ENCODE measurements at places on chromosomes 1 and 21.
A peak's percentile ranks its signal among the peaks of the same experiment; 100 is the strongest.

DNA sequence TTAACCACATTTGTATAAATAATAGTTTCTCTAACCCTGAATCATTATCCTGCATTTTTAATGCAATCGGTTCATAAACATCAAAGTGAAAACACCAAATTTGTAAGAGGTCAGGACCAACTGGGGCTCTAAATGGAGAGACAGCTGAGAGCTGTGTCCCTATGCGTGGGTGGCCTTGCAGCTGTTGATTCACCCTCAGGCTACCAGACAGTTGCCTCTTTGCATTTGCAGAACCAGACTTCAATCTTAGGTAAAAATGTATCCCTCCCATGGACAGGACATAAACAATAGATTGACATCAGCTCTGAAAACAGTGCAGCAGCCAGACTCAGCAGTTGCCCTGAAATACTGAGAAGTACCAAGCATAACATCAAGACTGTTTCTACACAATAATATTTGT is 8.8 kb upstream of the TGFB2 start:
- no peak for DNase-seq

DNA sequence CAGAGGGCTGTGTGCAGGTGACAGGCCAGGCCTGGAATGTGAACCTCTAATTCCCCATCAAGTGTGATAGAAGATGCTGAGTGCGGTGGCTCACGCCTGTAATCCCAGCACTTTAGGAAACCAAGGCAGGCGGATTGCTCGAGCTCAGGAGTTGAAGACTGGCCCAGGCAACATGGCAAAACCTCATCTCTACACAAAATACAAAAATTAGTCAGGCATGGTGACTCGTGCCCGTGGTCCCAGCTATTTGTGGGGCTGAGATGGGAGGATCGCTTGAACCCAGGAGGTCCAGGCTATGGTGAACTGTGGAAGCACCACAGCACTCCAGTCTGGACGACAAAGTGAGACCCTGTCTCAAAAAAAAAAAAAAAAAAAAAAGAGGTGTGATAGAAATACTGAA is 40.1 kb upstream of the PUM1 start:
- no peak for DNase-seq

DNA sequence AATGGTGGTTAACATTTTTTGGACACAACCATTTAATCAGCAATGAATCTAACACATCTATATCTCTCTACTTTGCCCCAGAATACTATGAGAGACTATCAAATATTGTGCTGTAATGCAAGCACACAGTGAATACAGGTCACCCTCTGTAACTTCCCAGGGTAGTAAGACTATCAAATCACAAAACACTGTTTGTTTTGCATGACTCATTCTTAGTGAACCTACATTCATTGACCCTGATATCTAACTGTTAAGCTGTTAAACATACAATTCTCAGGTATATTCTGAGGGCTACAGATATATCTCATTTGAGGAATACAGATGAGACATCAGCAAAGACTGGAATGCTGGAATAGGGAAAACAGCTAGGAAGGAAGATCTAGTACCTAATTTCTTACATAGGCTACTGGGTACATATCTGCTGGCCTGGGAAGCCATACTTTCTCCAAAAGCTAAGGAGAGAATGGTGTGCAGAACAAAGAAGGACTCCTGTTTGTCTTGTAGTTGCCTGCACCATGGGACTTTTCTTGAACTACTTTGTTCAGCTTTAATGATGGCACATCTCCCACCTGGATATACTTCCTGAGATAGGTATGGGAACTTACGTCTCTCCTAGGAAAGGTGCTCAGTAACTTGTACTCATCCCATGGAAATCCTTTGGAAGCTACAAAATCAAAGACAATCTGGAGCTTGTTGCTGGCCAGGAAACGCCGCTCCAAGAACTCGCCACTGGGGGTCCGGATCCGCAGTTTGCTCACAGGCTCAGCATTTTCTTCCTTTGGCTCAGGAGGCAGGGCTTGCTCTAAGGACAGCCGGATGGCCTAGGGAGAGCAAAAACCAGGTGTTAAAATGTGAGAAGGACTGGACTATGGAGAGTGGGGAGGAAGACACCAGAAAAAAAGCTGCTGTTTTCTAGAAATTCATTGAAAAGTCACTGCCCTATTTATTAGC is 51.9 kb upstream of the DMRTA2 start:
- no peak for DNase-seq

- DNase-seq = no peak
Observed at GRCh38 chr1:59597420-59598119, 217.2 kb upstream of the HOOK1 start.

DNA sequence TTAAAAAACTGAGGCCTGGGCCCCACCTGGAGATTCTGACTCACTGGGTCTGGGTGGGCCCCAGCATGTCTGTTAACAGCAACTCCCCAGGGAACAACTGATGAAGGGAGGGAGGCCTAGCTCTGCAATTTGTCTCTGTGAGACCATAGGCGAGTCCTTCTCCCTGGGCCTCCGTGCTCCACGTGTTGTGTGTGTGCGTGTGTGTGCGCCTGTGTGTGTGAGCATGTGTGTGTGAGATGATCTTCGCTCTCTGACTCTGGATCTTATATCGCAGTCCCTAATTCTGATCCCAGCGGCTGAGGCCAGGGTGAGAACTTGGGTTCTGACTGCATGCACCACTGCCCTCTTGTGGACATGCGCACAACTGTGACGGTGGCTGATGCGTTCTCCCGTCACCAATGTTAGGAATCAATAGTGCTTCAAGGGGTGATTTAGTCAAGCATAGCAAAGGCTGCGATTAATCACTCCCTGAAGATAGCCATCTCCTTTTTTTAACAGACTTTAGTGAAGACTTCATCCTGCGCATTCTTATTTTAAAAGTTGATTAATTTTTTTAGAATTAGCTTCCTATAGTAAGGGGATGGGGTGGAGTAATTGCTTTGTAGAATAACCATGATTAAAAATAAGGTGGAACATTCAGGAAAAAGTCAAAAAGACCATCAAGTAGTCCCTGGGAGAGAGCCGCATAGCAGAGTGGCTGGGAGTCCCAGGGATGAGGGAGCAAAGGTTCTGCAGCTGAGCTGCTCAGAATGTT is 62.4 kb upstream of the USP24 start:
- peak; percentile 87 for DNase-seq

- no peak for DNase-seq
Observed at GRCh38 chr1:205616563-205617293, 15.1 kb downstream of the ELK4 start.

GRCh38 chr1:100671601-100672000 is 47.9 kb upstream of the VCAM1 start:
- DNase-seq = peak; percentile 59

DNA sequence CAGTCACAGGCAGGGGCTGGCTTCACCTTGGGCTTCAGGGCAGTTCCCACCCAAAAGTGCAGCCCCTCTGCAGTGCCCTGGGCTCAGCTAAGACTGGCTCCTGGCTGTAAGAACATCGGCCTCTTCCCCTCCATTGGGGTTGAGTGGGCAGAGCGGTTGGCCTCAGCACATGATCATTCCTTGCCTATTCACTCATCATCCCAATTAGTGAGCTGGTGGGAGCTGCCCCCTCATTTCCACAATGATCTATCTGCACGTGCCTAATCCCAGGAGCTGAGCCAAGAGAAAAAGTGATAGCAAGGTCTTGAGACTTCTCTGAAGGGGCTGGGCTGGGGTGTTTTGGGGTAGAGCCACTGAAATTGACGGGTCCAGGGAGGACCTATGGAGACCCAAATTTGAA is 133.6 kb downstream of the SYF2 start:
- DNase-seq = no peak

- DNase-seq = no peak
Observed at GRCh38 chr1:222104694-222105392, 363.0 kb upstream of the DUSP10 start.

DNA sequence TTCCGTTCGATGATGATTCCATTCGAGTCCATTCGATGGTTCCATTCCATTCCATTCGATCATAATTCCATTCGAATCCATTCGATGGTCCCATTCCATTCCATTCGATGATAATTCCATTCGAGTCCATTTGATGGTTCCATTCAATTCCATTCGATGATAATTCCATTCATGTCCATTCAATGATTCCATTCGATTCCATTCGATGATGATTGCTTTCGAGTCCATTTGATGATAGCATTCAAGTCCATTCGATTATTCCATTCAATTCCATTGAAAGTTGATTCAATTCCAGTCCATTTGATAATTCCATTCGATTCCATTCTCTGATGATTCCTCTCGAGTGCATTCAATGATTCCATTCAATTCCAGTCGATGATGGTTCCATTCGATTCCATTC is 3895.3 kb downstream of the SRGAP2C start:
- no peak for DNase-seq

GRCh38 chr1:8455700-8456307 is 137.9 kb downstream of the SLC45A1 start:
- peak; percentile 18 for DNase-seq

DNA sequence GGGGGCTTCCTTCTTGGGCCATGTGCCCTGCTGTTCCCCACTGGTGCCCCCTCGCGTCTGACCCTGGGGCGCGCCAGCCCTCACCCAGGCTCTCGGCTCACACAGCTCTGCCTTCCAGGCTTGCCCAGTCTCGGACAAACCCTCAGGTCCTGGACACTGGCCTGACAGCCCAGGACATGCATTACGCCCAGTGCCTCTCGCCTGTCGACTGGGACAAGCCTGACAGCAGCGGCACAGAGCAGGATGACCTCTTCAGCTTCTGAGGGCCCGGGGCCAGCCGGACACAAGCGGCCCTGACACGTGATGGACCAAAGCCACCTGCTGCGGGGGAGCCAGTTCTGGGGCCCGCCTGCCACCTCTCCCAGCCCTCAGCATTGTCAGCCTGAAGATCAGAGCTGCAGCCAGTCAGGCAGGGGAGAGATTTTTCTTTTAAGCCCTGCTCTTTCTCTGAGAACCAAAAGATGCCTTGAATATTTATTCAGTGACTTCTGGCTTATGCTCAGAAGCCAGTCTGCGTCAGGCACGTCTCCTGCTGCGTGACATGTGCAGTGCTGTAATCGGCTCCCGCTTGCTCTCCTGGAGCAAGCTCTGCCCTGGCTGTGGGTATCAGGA is 23.4 kb downstream of the LDLRAP1 start:
- peak; percentile 42 for DNase-seq

- no peak for DNase-seq
Observed at GRCh38 chr1:177106196-177106595, 58.3 kb downstream of the ASTN1 start.

DNA sequence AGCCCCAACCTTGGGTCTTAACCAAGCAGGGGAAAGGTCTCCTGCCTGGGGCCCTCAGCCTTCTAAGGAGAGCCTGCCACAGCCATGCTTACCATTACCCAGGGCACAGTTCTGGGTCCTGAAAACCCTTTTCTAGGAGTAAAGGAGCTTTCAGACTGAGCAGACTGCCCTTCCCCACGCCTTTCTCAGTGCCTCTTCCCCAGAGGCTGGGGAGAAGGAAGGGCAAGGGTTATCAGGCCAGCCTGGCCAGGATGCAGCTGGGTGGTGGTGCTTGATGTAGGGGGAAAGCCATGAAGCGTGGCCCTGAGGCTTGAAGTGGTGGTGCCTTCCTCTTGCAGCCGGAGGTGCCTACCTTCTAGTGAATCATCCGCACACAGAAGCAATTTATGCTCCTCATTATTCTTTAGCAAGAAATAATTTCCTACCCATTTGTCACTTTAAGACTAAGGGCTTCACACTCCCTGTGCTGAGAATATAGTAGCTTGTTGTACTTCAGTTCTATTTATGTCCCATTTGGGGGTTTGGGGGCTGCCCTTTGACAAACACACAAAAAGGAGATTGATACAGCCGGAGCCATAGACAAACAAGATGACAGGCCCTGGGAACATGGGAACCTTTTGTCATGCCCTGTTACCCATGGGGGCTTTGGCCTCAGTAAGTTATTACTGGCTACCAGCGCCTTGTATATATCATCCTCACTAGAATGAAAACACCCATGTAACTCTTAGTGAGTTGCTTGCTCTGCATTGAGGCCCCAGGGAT is 40.7 kb downstream of the MAN1C1 start:
- DNase-seq = no peak

GRCh38 chr1:27388337-27389005 is 4.0 kb upstream of the GPR3 start:
- peak; percentile 57 for DNase-seq

DNA sequence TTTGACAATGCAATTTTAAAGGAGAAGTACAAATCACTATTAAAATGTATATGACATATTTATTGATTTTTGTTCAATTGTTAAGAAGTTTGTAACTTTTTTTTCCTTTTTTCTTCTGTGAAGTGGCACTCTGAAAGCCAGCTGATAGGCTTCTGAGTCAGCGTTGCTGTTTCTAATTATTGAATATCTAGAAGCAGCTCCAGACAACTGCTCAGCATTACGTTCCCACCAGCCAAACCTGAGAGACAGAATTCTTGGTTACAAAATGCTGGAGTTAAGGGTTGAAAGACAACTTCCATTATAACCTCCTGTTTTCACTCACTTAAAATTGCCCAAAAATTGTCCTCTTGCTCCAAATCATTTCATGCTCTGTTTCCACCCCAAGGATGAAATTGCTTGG is 31.4 kb upstream of the LMX1A start:
- DNase-seq = no peak

- no peak for DNase-seq
Observed at GRCh38 chr1:6272452-6272851, 11.6 kb upstream of the GPR153 start.

DNA sequence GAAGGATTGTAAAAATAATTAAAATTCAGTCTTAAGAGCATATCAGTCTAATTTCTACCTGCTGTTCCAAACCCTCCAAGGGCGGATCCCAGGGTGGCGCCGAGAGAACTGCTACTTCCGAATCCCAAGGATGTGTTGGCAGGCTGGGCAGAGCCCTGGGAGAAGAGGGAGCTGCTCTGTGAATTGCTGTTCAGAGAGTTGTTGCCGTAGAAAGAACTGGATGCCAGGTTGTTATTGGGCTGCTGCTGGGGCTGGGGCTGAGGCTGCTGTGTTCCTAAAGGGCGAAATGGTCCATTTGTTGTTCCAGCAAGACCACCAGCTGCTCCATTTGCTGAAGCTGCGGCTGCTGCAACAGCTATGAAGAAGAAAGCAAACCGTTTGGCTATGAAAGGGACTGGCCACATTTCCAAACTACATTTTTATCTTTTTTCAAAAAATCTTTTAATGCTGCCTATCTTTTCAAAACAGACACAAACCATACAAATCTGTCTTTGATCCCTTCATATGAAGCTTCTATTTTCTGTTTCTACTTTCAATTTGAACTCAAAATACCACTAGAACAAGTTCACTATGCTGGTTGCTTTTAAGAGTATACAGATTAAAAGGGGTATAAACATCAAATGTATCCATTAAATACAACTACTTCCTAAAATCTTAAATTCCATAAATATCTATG is 57.5 kb upstream of the SDC3 start:
- no peak for DNase-seq

DNA sequence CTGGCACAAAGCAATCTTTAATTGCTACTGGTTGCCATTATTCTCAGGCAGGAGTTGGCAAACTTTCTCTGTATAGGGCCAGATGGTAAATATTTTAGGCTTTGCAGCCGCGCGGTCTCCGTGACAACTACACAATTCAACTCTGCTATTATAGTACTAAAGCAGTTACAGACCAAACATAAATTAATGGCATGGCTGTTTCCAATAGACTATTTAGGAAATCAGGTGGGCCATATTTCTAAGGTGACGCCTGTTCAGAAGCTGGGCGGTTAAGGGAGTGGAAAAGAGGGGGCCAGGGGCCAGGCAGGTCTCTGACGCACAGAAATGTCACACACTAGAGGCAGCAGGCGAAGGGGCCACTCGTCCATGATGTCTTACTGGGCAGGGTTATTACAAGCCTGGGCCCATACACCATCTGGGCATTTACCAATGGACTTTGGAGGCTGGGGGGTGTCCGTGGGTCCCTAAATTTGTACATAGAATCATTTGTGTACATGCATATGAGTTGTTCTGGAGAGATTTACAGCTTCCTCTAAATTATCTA is 80.1 kb downstream of the STUM start:
- no peak for DNase-seq

GRCh38 chr1:171919891-171920887 is 78.9 kb downstream of the DNM3 start:
- no peak for DNase-seq
